GM12892 (cell line): ENCODE measurements at places on chromosomes 1 and 21.

DNA sequence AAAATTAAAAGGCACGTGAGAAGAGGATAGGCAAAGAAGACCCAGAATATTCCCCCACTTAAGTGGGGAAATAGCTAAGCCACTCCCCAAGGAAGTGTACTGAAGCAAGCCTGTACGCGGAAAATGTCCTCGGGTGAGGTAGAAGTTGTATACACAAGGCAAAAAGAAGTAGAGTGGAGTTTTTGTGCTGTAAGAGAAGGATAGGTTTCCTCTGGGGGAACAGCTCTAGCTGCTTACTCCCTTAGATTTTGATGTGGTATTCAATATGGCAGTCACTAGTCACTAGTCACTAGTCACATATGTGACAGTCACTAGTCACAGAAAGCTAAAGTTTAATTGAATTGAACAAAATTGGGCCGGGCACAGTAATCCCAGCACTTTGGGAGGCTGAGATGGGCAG is 7.6 kb downstream of the TXNIP start:
- no peak for DNase-seq

DNA sequence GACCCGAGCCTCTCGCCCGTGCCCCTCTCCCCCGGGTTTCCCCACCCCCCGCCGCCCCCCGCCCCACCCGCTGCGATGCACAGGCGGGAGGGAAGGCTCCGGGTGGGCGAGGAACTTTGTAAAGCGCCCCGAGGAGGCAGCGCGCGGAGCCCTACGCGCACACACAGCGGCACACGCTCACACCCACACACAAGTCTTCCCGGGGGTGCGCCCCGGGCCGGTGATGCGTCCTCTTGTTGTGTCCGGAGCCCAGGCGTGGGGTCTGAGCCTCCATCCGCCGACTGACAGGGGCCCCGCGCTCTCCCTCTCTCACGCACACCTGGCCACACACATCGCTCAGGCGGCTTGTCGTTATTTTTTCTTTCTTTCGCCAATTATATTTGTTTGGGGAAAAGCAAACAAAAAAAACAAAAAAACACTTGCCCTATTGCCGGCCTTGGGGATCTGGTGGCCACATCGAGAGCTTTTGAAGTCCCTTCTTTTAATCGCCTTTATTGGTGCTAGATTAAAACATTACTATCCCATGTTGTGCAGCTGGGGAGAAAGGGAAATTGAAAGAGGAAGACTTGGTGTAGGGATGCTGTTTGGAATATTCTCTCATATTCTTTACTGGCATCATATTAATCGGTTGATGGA is 770 bp downstream of the NTNG1 start:
- no peak for DNase-seq

- no peak for DNase-seq
These were observed 7.1 kb downstream of the RHOU start for GRCh38 chr1:228742281-228742860.

DNA sequence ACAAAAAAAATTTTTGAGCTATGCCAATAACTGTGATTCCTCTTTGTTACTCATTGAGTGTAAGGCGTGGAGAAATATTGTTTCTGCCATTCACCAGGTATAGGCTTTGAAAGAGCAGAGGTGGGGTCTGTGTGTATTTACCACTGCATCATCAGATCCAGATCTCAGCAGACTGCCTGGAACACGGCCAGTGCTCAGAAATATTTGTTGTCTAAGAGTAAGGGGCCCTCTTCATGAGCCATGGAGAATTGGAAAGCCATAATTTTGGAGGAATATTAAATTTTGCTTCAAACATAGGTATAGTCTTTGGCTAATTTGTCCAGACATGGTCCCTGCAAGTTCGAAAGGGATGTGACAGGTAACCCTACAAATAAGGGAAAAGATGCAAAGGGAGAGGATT is 231.3 kb upstream of the IRF2BP2 start:
- DNase-seq: no peak

DNA sequence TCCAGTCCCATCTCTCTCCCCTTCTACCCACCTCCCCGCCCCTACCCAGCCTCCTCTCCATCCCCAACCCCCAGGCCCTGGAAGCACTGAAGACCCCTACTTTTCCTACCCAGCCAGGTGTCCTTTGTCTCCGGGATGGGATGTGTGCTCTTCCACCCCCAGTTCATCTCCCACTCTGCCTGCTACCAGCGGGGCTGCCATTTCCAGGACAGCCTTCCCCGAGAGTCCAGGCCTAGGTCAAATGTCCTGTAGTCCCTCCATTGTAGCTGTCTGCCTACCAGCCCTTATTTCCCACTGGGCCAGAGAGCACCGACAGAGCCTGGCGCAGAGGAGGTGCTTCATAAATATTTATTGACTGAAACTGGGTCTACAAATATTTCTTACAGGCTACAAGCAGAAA is 72.0 kb upstream of the TLR5 start:
- no peak for DNase-seq

- DNase-seq: no peak
These were observed 32.3 kb upstream of the RALGPS2 start for GRCh38 chr1:178692564-178693327.

- DNase-seq: no peak
These were observed 144.7 kb downstream of the CASZ1 start for GRCh38 chr1:10651793-10652192.

GRCh38 chr1:54982739-54983138 is 2.3 kb downstream of the TMEM61 start:
- DNase-seq: no peak

DNA sequence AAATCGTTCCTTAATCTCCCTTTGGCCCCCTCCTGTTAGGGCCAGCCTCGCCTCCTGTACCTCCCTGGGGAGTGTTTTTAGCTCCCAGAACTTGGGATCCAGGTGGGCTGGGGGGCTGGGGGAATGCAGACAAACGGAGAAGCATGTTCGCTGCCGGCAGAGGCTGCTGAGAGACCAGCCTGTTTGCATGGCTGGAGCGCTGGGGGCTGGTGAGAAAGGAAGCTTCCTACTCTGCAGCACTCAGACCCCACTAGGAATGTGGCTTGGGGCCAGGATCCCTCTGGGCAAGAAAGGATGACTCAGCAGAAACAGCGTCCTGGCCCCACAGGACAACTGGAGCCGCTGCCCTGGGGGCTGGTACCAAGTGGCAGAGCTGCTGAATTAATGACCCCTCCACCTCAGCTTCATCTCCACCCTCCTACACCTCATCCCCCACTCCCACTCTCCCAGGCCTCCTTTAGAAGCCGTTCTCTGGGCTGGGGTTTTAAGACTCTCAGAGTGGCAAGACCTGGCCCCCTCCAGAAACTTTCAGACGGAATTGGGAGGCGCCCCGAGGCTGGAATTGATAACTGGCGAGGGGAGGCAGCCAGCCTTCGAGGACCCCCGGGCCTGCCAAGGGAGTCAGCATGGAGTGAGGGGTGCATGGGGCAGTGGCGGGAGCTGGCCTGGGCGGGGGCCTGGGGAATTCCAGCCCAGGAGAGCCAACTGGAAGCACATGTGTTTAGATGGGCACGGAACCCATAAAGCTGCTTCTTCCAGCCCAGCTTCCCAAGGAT is 28.5 kb upstream of the EPS8L3 start:
- no peak for DNase-seq

- no peak for DNase-seq
These were observed 367.7 kb downstream of the ADGRL2 start for GRCh38 chr1:82168482-82168881.

GRCh38 chr1:156193208-156193487 is 756 bp upstream of the SLC25A44 start:
- DNase-seq: no peak

GRCh38 chr21:29082046-29082815 is 8.8 kb upstream of the CCT8 start:
- DNase-seq: no peak

DNA sequence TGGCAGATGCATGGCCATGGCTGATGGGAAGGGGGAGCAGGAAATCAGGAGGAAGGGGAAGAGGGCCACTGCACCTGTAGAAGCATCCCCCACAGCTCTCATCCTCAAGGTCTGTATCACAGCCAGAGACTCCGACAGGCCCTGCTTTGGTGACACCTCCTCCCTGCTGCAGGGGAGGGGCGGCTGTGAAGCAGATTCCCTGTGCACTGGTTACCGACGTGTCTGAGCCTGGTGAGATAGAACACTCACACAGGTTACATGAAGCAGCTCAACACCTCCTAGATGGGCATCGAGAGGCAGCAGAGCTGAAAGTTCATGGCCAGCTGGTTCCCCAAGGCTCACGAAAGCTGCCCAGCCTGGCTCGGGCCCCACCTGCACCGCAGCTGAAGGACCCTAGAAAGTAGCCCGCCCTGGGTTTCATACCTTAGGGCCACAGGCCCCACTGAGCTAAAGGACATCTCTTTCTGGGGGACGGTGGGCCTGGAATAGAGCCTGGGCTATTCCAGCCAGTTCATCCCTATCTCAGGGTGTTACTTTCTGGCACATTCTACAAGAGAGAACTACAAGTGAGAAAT is 30.2 kb upstream of the AJAP1 start:
- no peak for DNase-seq

DNA sequence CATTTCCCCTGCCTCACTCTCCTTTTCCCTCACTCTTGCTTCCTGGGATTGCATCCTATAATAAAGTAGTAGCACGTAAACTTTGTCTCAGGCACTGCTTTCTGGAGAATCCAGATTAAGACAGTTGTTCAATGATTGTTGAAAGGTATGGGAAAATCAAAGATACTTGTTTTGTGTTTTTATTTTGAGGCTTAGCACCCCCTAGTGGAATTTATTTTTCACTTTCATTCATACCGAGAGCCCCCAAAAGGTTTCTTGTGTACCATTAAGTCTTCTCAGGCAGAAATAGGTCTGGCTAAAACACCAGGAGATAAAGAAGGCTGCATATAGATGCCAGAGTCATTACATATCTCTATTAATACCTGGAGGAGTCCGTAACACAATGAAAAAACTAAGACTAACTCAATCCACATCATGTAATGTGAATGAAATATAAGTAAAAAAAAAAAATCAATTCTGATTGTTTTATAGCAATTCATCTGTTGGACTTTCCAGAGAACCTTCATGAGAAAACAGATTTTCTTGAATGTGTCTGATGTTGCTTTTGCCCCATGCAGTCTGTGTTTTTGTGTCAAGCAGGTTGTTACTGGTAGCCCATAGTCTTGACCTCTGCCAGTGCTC is 103.5 kb downstream of the RPE65 start:
- DNase-seq: no peak

DNA sequence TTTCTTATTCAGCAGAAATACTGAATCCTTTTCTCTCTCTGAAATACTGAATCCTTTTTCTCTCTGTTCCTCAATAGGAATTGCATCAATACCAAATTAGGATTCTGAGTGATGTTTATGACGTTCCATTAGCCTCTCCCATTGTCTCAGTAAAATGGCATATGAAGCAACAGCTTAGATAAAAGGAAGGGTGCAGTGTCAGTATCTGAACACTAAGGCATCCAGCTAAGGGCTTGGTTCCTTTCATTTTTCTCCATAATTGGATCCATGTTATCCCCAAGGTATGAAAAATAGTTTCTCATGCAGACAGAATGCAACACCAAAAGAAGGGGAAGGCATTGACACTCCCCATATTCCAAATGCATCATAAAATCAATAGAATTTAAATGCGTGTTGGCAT is 61.5 kb upstream of the RAVER2 start:
- DNase-seq: no peak

GRCh38 chr1:31621498-31621820 is 4.0 kb downstream of the HCRTR1 start:
- no peak for DNase-seq

DNA sequence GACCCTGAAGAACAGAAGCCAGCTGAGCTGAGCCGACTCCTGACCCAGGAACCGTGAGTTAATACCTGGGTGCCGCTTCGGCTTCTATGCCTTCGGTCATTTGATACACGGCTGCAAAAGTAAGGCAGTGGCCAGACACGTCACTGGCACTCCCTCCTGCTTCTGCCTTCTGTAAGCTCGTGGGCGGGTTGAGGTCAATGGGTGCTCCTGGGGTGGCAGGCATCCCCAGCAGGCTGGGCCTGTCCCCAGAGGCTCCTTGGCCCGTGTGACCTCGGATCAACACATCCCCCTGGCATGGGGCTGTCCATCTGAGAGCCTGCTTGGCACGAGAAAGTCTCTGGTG is 35.7 kb upstream of the COL6A1 start:
- DNase-seq: no peak
